ENCODE measurements at places on chromosomes 4 and X.

GRCh38 chr4:136495076-136495475 lies 1037.2 kb downstream of the PCDH18 start:
- no peak for DNase-seq

- no peak for DNase-seq
Observed at GRCh38 chr4:14559646-14560045, 442.6 kb upstream of the CPEB2 start.

- DNase-seq: no peak
Observed at GRCh38 chr4:140049024-140049848, 104.7 kb downstream of the MAML3 start.

DNA sequence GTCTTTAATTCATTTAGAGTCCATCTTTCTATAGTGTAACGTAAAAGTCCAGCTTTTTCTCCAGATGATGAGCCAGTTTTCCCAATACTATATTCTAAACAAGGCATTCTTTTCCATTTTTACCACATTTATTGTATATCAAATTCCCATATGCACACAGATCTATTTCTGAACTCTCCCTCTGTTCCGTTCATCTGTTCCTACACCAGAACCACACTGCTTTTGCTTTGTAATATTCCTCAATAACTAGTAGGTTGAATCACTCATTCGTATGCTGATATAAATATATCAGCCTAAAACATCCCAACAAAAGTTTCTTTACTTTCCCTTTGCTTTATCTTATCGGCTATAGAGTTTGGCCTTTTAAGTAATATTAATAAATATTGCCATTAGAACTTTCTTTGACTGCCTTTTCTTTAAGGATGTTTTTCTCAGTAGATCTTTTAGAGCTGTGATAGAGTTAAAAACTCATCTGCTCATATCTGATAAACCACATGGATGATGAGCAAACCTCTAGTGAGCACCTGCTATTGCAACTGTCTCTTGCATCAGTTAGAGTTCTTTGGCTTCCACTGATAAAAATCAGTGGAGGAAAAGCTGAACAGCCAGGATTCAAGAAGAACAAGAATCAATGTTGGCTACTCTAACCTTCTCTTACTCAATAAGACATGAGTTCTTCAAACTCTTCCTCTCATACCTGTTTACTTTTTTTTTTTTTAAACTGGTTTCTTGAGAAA lies 13.1 kb upstream of the RPL34 start:
- DNase-seq: no peak

GRCh38 chr4:156512622-156513021 lies 459.0 kb downstream of the PDGFC start:
- DNase-seq: no peak

- DNase-seq: no peak
Observed at GRCh38 chr4:128424527-128425497, 137.2 kb upstream of the PGRMC2 start.

Data from posterior cingulate gyrus (tissue), 11 donors.